Heart left ventricle (tissue), 16 donors: ENCODE measurements at places on chromosomes 16 and 17. TPM values are rescaled to one million over a fixed set of nuclear protein-coding genes. Genes with fewer than 3 reads are reported as not detected.

DNA sequence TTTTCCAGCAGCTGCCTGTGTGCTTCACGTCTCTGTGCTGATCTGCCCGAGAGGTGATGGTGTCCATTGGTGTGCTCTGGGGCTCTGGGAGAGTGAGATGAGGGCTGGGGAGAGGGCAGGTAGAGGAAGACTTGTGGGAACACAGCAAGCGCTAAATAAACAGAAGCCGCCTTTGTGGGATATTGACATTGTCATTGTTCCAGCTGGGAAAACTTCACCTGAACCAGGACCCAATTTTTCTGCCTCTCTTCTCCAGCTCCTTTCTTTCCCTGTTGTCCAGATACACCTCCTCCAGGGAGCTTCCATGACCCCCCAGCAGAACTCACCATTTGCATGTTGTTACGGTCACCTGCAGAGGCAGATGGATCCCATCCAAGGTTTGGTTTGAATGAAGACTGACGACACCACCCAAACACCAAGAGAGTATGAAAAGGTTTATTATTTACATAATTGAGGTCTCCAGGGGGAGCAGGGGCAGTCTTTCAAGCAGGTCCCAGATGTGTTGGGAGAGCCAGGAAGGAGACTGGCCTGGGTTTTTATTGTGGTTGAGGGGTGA lies 3.6 kb upstream of the ITGA3 start:
- no peak for DNase-seq
- H3K27me3 ChIP-seq = no peaks in the 10 kb centered on the region
- no peak overlapping the region for H3K27ac ChIP-seq
- H3K36me3 ChIP-seq = no peaks in the 10 kb centered on the region
- peaks cover 42% of the 10 kb centered on the region for H3K4me1 ChIP-seq

- H3K4me1 ChIP-seq = no peaks in the 10 kb centered on the region
- DNase-seq = no peak
- no peaks in the 10 kb centered on the region for H3K27me3 ChIP-seq
- H3K4me3 ChIP-seq = no peak overlapping the region
Measured at GRCh38 chr16:60763869-60764268, 1272.4 kb downstream of the CDH8 start.

- no peaks in the 10 kb centered on the region for H3K27me3 ChIP-seq
- H3K27ac ChIP-seq = no peak overlapping the region
- H3K36me3 ChIP-seq = no peaks in the 10 kb centered on the region
- H3K4me1 ChIP-seq = no peaks in the 10 kb centered on the region
- H3K4me3 ChIP-seq = no peak overlapping the region
Measured at GRCh38 chr16:9996221-9996620, 186.0 kb downstream of the GRIN2A start.

- H3K36me3 ChIP-seq = peaks cover 15% of the 10 kb centered on the region
- DNase-seq = peak; percentile 66
- H3K4me1 ChIP-seq = peaks cover 88% of the 10 kb centered on the region
- no peak overlapping the region for H3K4me3 ChIP-seq
- no peaks in the 10 kb centered on the region for H3K27me3 ChIP-seq
Measured at GRCh38 chr17:2067608-2068024, 12.7 kb downstream of the HIC1 start.

GRCh38 chr17:66230922-66231591 lies 1.8 kb upstream of the APOH start:
- no peak overlapping the region for H3K4me3 ChIP-seq
- H3K36me3 ChIP-seq = no peaks in the 10 kb centered on the region
- no peak for DNase-seq
- no peak overlapping the region for H3K27ac ChIP-seq

DNA sequence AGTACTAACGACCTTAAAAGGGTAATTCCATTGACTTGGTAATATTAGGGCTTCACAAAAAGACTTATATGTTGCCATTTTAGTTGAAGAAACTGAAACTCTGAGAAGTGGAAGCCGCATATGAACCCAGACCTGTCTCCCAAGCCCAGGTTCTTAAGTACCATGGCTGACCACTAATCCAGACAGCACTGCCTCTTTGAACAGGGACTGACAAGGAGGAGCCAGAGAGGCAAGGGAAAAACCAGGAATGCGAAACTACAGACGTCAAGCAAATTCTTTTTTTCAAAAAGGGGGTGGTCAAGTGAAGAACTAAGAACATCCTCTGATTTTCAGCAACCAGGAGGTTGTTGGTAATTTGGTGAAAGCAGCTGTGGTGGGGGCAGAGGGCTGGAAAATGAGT lies 15.2 kb downstream of the CYB5D1 start:
- no peak overlapping the region for H3K4me3 ChIP-seq
- H3K27me3 ChIP-seq = no peaks in the 10 kb centered on the region
- H3K27ac ChIP-seq = no peak overlapping the region

DNA sequence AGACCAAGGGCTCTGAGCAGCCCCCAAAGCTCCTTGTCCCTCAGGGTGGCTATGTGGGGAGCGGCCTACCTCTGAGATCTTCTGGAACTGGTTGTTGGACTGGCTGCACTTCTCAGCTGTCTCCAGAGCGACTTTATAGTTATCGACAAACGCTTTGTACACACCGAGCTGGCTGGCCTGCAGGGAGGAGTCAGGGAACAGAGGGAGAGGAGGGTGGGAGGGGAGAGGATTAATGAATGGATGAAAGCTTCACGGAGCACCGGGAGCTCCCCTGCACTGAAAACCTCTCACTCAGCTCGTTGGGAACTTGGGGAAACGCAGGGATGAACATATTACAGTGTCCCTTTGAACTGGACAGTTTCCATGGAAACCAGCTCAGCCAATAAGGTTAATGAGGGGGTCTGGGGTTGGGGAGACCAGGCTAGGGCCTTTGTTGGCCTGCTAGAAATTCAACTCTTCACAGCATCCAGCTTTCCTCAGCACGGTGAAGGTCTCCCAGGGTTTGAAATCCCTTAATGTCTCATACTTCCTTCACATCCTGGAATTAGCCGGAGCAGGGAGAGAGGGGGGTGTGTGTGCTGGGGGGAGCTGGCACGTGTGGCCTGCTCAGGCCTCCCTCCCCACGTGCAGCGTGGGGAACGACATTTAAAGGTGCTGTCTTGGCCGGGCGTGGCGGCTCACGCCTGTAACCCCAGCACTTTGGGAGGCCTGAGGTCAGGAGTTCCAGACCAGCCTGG lies 86.7 kb downstream of the TIMM22 start:
- no peak overlapping the region for H3K4me3 ChIP-seq
- no peak for DNase-seq
- H3K27me3 ChIP-seq = no peaks in the 10 kb centered on the region
- H3K36me3 ChIP-seq = peaks cover 61% of the 10 kb centered on the region

GRCh38 chr17:40646791-40647623 lies 611 bp downstream of the SMARCE1 start:
- H3K4me1 ChIP-seq = peaks cover 4% of the 10 kb centered on the region
- peak overlapping the region; percentile 95 for H3K27ac ChIP-seq
- no peak for DNase-seq
- H3K4me3 ChIP-seq = peak overlapping the region; percentile 97
- peaks cover 33% of the 10 kb centered on the region for H3K36me3 ChIP-seq
- no peaks in the 10 kb centered on the region for H3K27me3 ChIP-seq

GRCh38 chr16:16147316-16147999 lies 75.8 kb downstream of the ABCC6 start:
- peaks cover 4% of the 10 kb centered on the region for H3K4me1 ChIP-seq
- H3K36me3 ChIP-seq = peaks cover 14% of the 10 kb centered on the region
- H3K27me3 ChIP-seq = no peaks in the 10 kb centered on the region
- H3K27ac ChIP-seq = no peak overlapping the region
- no peak overlapping the region for H3K4me3 ChIP-seq

GRCh38 chr17:70552230-70552981 lies 383.1 kb downstream of the KCNJ2 start:
- H3K36me3 ChIP-seq = no peaks in the 10 kb centered on the region
- H3K4me3 ChIP-seq = no peak overlapping the region
- peaks cover 3% of the 10 kb centered on the region for H3K4me1 ChIP-seq
- H3K27ac ChIP-seq = no peak overlapping the region

DNA sequence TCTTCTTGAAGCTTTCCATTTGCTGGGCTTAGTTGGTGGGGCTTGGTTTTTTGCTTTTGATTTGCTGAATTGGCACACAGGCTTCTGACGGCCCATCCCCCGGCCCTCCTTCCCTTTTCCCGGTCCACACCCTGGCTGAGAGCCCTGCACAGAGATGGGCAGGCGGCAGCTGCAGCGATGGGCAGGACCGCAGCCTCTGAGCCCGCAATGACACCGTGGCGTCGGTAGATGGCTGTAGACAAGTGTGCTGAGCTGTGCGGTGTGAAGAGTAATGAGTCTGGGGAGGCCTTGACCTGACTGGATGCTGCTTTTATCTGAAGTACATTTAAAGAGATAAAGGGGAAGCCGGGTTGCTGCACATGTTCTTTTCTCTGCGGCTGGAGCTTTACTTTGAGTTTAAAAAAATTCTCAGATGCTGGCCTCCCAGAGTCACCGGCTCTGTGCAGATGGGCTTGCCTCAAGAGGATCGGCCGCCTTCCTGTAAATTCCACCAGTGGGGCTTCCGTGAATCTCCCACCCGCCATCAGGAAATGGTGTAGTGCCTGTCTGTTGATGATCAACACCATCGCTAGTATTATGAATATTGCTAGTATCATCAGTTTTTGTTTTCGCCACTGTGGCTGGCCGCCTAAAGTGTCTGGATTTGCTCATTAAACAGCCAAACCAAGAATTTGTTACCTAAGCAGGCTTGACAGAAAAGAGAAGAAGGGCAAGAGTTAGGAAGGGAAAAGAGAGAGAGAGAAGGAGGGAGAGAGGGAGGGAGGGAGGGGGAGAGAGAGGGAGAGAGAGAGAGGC lies 245.6 kb upstream of the RBFOX1 start:
- no peaks in the 10 kb centered on the region for H3K4me1 ChIP-seq
- H3K36me3 ChIP-seq = no peaks in the 10 kb centered on the region

- H3K4me1 ChIP-seq = peaks cover 5% of the 10 kb centered on the region
- H3K27me3 ChIP-seq = peaks cover 46% of the 10 kb centered on the region
- DNase-seq = peak; percentile 71
- H3K27ac ChIP-seq = no peak overlapping the region
- no peak overlapping the region for H3K4me3 ChIP-seq
Measured at GRCh38 chr17:49880291-49881053, 32.6 kb upstream of the TAC4 start.

DNA sequence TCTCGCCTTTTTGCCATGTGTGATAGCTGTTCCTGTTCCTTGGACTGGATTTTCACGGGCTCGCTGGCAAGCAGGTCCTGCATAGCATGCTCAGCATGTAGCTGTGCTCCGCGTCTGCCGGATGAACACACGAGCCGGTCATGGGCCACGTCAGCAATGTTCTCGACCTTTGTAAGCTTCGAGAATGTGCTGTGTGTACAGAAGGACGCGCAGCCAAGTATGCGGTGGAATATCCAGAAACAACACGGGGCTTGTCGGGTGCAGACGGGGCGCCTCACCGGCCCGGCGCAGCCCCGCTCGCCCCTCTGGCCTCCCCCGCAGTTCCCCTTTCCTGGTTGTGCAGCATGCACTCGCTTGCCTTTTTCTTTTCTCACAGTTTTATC lies 42.2 kb downstream of the RPTOR start:
- H3K27ac ChIP-seq = no peak overlapping the region
- no peaks in the 10 kb centered on the region for H3K36me3 ChIP-seq
- no peak for DNase-seq
- H3K4me3 ChIP-seq = no peak overlapping the region
- H3K4me1 ChIP-seq = no peaks in the 10 kb centered on the region

GRCh38 chr16:73019457-73020362 lies 28.2 kb downstream of the ZFHX3 start:
- no peak for DNase-seq
- no peak overlapping the region for H3K4me3 ChIP-seq
- peaks cover 48% of the 10 kb centered on the region for H3K4me1 ChIP-seq
- no peaks in the 10 kb centered on the region for H3K27me3 ChIP-seq
- H3K36me3 ChIP-seq = no peaks in the 10 kb centered on the region

- H3K4me3 ChIP-seq = no peak overlapping the region
- no peak overlapping the region for H3K27ac ChIP-seq
- peaks cover 13% of the 10 kb centered on the region for H3K4me1 ChIP-seq
- H3K27me3 ChIP-seq = peaks cover 57% of the 10 kb centered on the region
- DNase-seq = no peak
Measured at GRCh38 chr17:39598047-39598481, 9.7 kb downstream of the NEUROD2 start.

DNA sequence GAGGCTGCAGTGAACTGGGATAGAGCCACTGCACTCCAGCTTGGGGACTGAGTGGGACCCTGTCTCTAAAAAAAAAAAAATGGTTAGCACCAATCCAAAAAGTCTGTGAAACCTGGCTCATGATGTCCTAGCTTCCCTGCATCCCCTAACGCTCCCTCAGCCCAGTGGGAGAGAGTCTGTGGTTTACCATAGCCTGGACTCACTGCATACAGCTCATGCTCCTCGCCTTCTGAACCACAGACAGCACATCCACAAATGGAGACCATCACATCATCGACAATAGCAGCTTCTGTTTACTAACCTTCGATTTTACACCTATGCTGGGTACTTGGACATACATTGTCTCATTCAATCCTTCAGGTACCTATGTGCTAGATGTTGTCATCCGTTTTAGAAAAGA lies 43.6 kb downstream of the NLRC5 start:
- H3K36me3 ChIP-seq = no peaks in the 10 kb centered on the region
- no peak for DNase-seq
- no peaks in the 10 kb centered on the region for H3K4me1 ChIP-seq
- H3K27ac ChIP-seq = no peak overlapping the region

GRCh38 chr16:56329887-56330286 lies 95.5 kb downstream of the AMFR start:
- DNase-seq = no peak
- H3K27me3 ChIP-seq = no peaks in the 10 kb centered on the region
- H3K27ac ChIP-seq = no peak overlapping the region
- H3K4me1 ChIP-seq = no peaks in the 10 kb centered on the region

GRCh38 chr16:49810831-49811230 lies 45.1 kb downstream of the ZNF423 start:
- DNase-seq = no peak
- no peak overlapping the region for H3K27ac ChIP-seq
- H3K27me3 ChIP-seq = no peaks in the 10 kb centered on the region
- peaks cover 32% of the 10 kb centered on the region for H3K4me1 ChIP-seq
- H3K4me3 ChIP-seq = no peak overlapping the region

DNA sequence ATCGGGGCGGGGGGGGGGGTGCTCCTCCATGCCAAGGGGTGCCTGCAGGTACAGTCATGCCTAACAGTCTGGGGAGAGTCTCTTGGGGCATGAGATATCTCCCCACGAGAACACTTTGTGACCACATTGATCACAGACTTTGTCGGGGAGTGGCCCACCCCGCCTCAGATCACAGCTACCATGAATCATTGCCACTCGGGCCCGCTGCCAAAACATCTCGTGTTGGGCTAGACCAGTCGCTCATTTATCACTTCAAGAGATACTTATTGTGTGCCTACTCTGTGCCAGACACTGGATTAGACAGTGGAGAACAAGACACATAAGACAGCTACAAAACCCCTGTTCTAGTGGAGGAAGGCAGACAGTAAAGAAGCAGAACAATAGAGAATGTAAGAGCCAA lies 72.6 kb downstream of the CLEC16A start:
- no peaks in the 10 kb centered on the region for H3K4me1 ChIP-seq
- no peak overlapping the region for H3K4me3 ChIP-seq
- DNase-seq = peak; percentile 84
- no peak overlapping the region for H3K27ac ChIP-seq

The EDC4 gene
- 32.0 TPM for total RNA-seq

The LRRC46 gene
- 0.32 TPM for total RNA-seq

The ADGRG1 gene
- 36.0 TPM for total RNA-seq

The CPNE7 gene
- total RNA-seq = not detected

The TP53TG3 gene
- not detected for total RNA-seq

The SYT17 gene
- total RNA-seq = 0.66 TPM

The BCAR1 gene
- 64.6 TPM for total RNA-seq

The OTOA gene
- not detected for total RNA-seq
